ENCODE measurements at places on chromosomes 7 and 10.
A peak's percentile ranks its signal among the peaks of the same experiment; 100 is the strongest.

DNA sequence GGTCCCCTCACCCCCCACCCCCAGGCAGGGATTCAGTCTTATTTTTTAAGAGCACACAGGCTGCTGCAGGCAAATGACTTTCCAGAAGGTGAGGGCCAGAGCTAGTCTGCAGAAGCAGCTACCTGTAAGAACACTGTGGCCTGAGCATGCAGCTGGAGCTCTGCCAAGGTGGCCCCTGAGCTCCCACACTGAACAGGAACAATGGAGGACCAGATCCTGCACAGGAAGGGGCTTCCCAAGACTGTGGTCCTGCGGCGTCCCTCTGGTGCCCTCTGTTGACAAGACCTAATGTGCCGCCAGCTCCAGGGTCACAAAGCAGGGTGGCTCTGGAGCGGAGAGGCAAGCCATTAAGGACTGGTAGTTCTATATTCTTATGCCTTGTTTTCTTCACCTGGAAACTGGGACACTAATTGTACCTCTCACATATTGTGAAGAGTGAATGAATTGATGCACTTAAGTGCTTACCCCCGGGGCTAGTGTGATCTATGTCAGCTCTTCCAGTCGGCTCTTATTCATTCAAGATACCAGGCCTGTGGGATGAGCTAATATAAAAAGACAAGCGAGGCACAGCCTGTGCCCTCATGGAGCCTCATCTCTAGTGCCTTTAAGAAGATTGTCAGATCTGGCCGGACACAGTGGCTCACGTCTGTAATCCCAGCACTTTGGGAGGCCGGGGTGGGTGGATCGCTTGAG lies 8.0 kb upstream of the BEND7 start:
- DNase-seq = peak; percentile 81

DNA sequence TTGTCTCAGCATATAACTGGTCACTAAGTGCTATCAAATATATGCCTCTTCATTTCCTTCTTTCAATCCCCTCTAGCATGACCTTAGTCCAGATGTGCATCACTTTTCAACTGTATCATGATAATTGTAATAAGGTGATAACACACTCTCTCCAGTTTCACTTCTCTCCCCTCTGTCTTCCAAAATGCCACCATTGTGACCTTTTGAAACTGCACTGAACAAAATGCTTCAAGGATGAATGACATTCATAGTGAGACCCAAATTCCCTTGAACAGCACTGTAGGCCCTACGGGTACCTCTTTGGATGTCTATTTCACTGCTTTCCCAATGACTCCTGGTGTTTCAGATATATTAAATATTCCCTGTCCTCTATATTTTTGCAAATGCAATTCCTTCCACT lies 224.8 kb downstream of the DNAJB9 start:
- no peak for DNase-seq

GRCh38 chr10:58330431-58330830 lies 4.4 kb upstream of the UBE2D1 start:
- DNase-seq = no peak

DNA sequence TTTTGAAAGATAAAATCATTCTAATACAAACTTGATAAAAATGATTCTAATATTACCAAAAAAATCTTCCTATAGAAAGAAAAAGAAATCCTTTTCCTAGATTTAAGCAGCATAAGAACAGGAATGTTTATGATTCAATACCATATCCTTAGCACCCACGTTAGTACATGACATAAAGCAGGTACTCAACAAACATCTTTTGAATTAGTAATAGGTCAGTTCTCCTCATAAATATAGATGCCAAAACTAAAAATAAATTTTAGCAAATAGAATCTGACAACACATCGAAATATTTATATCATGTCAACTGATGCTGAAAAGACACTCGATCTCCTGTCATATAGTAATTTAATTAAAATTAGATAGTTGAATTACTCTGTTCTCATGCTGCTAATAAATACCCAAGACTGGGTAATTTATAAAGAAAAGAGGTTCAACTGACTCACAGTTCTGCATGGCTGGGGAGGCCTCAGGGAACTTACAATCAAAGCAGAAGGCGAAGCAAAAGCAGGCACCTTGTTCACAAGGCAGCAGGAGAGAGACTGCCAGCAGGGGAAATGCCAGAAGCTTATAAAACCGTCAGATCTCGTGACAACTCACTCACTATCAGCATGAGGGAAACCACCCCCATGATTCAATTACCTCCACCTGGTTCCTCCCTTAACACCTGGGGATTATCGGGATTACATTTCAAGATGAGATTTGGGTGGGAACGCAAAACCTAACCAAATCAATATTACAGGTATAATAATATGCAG lies 191.8 kb downstream of the HTR7 start:
- DNase-seq = no peak

DNA sequence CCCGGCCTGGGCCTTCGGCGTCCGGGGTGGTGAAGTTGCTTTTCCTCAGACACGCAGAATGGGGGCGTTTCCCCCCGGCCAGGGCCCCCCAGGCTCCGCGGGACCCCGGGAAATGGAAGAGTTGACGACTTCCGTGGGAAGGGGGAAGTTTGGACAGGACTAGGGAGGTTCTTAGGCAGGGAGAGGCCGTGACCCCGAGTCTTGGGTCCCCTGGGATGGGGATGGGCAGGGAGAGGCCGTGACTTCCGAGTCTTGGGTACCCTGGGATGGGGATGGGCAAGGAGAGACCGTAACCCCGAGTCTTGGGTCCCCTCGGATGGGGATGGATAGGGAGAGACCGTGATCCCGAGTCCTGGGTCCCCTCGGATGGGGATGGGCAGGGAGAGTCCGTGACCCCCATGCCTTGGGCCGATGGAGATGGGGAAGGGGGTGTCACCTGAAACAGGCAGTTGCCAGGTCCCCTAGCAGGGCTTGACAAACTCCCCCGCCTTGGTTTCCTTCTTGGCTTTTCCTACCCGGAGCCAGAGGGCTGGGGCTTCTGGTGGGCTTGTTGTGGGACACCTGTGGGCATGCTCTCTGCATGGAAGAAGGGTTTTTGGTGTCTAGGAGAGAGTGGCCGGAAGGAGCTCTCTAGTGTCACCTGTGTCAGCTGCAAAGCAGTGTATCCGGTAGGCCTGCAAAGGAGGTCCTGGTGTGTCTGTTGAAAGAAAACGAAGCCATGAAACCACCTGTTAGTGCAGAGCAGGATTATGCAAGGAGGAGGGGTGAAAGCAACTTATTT lies 1.1 kb downstream of the TRRAP start:
- DNase-seq = no peak
